ENCODE measurements at places on chromosomes 2 and 18.

- DNase-seq, result peak; percentile 36
Measured at GRCh38 chr2:11738589-11739436, 7.6 kb upstream of the LPIN1 start.

DNA sequence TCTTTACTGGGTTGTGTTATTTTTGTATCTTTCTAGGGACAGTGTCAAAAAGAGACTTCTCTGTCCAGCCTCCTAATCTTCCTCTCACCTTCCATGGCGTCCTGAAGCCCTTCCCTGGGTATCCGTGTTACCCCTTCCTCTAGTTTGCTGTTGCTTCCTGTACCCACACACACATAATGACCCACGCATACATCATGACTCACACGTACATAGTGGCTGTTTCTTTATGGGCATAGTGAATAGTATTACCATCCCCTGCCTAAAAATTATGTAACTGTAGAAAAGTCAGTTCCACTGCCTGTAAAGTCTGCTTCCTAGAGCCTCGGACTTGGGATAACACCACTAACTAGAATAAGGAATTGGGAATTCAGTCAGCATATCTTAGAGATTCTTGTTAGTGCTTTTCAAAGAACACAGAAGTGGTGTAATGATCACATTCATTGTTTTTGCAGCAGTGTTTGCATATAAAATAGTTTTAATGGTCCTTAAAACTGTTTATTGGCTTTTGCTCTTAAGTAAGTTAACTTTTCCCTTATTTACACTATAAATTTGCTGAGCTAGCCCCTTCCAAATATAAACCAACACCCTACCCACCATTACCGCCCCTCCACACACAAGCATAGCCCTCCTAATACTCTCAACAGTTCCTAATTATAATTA lies 308.4 kb upstream of the RAB12 start:
- DNase-seq, result no peak

- DNase-seq, result no peak
Measured at GRCh38 chr2:85942346-85942957, 53.7 kb upstream of the ST3GAL5 start.

- DNase-seq, result no peak
Measured at GRCh38 chr2:60819155-60819862, 62.1 kb upstream of the REL start.
